ENCODE measurements at places on chromosomes 1 and 21.

- no peak for DNase-seq
These were observed 81.3 kb upstream of the RGS4 start for GRCh38 chr1:162987866-162988265.

- no peak for DNase-seq
These were observed 1349.0 kb upstream of the B3GALT2 start for GRCh38 chr1:194535369-194535768.

DNA sequence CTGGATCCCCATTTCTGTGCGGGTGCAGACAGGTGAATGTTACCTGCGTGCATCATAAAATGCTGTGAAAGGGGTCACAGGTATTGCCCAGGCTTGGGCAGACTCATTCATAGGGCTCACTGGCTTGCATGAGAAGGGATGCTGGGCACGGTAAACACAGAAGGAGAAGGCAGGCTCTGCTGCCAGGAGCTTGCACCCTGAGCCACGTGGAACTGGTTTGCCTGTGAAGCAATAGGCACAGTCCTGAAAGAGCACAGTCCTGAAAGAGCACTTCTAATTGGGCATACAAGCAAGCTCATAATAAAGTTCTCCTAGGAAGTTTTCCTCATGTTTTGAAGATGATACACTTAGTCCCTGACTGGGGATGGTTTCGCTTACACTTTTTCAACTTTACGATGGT lies 40.9 kb downstream of the GALNT2 start:
- DNase-seq, result no peak

DNA sequence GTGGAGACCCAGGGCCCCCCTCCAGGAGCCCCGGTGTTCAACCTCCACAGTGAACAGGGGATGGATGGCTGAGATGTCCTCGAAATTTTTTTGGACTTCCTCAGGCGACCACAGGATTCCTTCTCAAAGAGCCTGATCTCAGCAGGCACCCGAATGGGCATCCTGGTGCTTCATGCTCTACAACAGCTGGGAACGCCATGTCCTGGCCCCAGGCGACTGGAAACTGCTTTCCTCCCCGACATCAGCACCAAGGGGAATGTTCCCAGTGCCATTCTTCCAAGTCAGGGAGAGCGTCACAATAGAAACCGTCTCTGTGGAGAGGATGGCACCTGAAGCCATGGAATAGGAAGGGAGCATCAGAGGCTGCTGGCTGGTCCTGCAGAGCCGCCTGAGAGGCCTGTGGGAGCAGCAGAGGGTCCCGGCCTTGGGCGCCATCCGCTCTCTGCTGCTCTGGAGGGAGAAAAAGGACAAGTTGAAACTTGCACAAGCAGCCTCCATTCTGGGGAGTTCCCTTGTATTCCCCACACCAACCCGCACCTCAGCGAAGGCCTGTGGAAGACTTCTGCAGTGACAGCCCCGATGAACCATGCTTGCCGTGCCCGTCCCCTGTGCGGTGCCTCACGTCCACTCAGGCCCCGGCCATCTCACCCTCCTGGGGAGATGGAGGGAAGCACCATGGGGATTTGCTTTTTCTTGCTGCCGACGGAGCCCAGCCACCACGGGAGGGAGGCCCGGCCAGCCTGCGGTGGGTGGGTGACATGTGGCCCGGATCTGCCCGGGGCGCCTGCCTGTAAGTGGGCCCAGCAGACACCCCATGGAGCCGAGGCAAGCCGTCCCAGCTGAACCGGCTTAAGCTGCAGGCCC lies 2.3 kb upstream of the ADARB1 start:
- no peak for DNase-seq

DNA sequence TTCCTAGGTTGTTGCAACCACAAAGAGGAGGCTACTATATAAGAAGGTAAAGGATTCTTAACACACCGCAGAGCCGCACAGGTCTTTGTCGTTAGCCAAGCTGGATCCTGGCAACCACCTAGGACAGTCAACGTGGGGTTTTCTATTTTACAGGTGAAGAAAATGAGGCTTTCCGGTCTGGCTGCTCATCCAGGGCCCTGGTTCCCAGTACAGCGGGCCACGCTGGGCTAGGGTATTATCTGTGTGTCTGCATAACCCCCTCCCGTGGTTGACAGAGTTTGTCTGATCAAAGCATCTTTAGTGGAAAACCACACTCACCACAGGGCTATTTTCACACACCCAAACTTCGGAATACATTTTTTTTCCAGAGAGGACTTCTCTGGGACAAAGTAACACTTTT lies 39.0 kb upstream of the PDE9A start:
- DNase-seq, result peak; percentile 14

DNA sequence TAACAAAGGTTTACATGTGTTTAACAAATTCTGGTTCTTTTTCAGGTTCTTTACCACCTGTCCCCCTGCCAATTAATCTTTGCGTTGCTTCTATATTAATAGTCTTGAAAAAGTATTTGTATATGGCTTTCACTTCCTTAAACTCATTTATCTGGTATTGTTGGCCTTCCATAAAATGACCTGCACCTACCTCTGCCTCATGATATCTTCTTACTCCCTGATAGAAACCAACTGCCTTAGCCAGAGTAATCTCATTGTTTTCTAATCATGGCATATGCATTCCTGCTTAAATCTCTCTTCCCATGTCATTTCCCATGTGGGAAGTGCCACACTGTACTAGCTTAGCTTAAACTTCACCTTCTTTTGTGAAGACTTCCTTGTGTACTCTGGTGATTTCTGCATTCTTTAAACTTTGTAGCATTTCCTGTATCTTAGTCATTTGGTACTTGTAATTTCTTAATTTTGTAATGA lies 8.7 kb downstream of the SMG7 start:
- no peak for DNase-seq

DNA sequence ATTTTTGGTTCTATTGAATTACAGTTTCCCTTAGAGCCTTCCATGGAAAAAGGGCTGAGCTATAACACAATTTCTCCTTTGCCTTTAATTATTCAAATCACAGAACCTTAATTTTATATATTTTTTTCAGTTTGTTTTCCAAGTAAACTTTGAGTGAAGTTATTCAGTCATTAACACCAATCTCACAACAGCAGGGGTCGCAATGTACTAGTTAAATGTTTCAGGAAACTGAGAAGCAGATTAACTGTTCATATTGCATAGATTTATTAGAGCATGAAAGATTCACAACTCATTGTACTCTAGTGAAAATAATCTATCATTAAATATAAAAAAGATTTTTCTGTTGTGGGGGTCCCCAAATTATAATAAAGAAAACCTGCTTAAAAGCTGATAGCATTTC lies 64.1 kb downstream of the KIFAP3 start:
- DNase-seq, result no peak

GRCh38 chr1:229479660-229480399 lies 28.3 kb downstream of the NUP133 start:
- DNase-seq, result no peak

DNA sequence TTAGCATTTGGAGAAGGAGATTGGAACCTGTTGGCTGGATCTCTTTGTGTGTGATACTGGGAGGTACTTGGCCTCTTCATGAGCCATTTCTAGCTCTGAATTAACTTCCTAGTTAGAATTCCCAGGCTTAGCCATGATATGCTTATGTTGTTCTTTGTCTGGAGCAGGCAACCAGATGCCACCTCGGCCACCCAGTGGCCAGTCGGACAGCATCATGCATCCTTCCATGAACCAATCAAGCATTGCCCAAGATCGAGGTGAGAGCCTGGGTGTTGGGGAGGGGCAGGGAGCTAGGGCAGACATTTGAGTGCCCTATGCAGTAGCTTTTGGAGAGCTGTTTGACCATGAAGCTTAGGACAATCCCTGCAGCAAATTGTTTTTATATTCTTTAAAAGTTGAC lies 26.5 kb upstream of the PIGV start:
- DNase-seq, result no peak

DNA sequence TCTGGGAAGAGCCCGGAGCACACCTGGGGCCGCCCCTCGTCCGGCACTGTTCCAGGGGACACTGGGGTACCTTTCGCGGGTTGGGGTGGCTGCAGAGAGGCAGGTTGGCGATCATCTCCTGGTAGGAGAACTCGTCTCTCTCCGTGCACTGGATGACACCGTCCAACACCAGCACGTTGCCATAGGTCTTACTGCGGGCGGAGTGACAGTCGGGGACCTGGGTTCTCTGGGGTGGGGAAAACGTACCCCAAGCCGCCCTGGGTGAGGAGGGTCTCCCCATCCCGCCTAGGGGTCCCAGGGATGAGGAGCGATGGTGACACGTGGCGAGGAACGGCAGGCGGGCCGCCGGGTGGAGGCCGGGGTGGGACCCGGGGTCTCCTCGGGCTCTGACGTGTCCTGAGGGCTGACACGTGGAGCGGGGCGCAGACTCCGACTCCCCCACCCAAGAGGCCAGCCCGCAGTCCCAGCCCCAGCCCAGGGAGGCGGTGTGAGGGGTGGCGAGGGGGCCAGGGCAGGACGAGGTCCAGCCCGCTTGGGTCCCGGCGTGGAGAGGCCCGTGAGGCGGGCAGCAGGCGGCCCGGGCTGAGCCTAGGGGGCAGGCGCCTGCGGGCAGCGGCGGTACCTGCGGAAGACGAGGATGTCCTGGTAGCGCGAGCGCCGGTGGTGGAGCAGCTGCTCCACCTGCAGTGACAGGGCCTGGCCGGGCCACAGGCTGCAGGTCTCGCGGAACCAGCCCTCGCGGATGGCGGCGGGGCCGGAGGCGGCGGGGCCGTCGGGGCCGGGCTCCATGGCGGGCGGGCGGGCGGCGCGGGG lies 457 bp downstream of the SRM start:
- no peak for DNase-seq

- DNase-seq, result no peak
These were observed 5.4 kb downstream of the GLUL start for GRCh38 chr1:182385885-182386853.

DNA sequence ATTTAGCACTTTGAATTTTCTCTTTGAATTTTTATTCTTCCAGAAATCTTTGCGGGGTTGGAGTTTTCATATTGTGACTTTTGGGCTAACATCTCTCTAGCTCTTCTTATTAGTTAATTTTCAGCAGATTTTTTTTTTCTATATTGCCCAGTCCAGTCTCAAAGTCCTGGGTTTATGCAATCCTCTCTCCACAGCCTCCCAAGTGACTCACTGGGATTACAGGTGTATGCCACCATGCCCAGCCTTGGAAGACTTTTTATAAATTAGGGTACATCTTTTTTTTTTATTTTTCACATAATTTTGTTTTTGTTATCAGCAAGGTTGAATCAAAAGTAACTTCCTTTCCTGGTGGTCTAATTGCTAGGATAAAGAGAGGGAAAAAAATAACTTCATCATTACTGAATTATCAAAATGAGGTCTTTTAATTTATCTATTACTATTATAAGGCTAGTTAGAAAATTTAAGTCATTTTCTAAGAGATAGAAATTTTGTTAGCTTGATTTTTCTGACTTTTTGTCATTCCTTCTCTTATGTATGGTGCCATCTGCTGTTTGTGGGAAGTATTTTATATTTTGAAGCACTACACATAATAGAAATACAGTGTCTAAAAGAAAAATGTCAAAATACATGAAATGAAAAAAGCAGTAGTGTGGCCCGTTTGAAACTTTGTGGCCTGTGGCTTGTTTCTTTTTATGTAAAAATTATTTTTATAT lies 273.4 kb upstream of the CACYBP start:
- DNase-seq, result no peak

GRCh38 chr1:31705080-31705866 lies 1.5 kb upstream of the COL16A1 start:
- peak; percentile 45 for DNase-seq

Data from stimulated activated CD4-positive, alpha-beta T cell treated with anti-CD3 and anti-CD28 coated beads, Interleukin-1b, Interleukin-23, amount 100 ng/mL, for 4 hours (primary cell).